Stimulated activated CD8-positive, alpha-beta memory T cell treated with anti-CD3 and anti-CD28 coated beads, Interleukin-4, amount 100 ng/mL, for 24 hours (primary cell): ENCODE measurements at places on chromosomes 2 and 18.

GRCh38 chr18:76493213-76494161, 1.6 kb downstream of the ZNF516 start:
- DNase-seq, result no peak

- DNase-seq, result no peak
Measured at GRCh38 chr2:5353565-5353964, 338.6 kb upstream of the SOX11 start.

GRCh38 chr2:33491441-33492084, 15.1 kb downstream of the RASGRP3 start:
- no peak for DNase-seq

DNA sequence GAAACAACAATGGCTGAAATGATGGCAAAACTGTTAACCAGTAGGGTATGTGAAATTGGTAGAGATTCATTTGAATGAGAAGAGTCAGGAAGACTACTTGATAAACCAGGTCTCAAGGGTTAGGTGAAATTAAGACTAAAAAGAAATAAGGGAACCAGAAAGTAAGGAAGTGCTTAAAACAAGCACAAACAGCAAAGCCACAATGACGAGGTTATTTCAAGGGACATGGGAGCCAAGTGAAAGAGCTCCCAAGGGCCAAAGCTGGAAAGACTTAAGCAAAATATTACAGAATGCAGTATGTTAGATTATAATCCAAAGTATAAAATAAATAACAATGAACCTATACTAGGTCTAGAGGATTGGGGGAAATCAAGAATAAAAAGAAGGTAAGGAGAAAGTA, 19.3 kb upstream of the CD302 start:
- DNase-seq, result no peak

DNA sequence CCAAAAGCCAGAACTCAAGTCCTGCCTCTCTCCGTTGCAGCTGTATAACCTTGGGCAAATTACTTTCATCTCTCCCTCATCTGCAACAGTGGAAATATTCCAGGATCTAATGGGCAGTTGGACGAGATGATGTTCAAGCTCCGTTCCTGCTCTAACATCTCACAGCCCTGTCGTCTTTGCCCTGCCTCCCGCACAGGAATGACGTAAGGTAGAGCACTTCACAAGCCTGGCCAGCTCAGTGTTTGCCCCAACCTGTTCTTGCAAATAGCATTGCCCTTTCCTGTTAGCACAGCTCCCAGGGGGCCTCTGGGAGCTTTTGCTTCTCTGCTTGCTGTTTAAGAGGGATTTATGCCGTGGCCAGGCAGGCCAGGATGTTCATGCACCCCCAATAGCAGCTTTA, 107.9 kb downstream of the KLHL29 start:
- DNase-seq, result no peak

DNA sequence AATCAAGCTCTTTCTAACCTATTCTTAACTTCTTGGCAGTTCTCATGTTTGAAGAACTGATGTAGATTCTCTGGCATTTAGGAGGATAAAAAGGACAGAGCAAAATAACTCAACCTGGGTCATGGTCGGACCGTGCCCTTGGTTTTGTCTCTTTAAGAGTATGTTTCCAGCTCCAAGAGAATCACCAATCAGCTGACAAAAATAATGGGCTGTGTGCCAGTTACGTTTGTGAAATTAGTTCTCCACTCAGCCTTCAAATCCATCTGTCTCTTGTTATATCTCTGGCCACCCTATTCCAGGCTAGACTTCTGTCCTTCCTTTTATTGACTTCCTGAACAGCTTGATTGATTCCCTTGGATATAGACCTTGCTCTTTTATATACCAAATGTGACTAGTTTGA, 225.7 kb downstream of the EPHA4 start:
- DNase-seq, result no peak

DNA sequence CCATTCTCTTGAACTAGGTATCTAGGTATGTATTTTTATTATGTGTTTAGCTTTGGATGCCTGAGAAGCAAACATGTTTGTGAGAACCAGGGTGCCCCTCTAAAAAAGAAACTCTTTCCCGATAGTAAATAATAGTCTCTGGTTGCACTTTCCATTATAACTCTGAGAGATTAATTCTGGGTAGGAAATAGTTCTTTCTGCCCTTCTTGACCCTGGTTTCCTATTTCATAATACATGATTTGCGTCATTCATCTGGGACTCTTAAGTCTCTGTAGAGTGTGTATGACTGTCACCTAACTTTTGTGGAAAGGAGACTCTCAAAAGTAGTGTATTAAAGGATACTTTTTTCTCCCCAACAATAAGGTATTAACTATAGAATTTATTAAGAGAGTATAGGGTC, 31.5 kb downstream of the ACSL3 start:
- no peak for DNase-seq

DNA sequence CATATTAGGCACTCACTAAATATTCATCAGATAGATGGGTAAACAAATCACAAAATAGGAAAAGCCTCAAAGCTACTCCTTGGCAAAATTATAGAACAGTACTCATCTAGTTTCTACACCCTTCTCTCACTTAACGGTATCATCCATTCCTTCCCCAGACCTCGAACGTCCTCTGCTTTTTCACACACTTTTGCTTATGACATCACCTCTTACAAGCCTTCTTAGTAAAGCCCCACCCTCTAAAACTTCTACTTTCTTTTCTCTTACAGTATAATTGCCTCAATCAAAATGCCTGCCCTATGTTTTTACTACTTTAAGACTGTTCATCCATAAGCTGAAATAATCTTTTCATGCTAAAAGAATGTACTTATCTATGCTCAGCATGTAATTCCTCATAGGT, 8.1 kb downstream of the CHN1 start:
- DNase-seq, result no peak

DNA sequence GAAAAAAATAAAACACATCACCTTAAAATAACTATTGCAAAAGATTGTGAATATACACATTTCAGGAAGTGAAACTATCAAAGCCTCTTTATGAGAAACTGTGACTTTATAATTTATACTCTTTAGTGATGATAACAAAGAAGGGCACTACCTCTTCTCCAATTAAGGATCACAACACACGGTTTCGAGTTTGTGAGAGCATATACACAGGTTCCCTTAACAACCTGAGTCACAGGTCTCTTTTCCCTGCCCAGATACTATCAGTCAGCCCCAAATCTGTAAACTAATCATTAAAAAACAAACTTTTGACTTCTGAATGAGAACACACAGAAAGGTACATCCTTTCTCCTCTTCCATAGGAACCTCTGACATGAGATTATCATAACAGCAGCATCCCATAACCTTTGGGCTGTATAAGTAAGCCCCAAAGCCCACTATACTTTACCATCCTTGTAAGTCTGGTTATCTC, 44.9 kb downstream of the PTPN2 start:
- DNase-seq, result no peak

- DNase-seq, result no peak
Measured at GRCh38 chr2:65383541-65384488, 48.6 kb downstream of the SPRED2 start.

- no peak for DNase-seq
Measured at GRCh38 chr2:219274361-219274921, 4.7 kb upstream of the DNAJB2 start.
